Activated CD8-positive, alpha-beta T cell treated with anti-CD3 and anti-CD28 coated beads, Interleukin-2, amount 10 ng/mL, durations not matched to agents 7 days and 5 days (primary cell): ENCODE measurements at places on chromosomes 16 and 17. TPM values are rescaled to one million over a fixed set of nuclear protein-coding genes. Genes with fewer than 3 reads are reported as not detected.
A peak's percentile ranks its signal among the peaks of the same experiment; 100 is the strongest.

DNA sequence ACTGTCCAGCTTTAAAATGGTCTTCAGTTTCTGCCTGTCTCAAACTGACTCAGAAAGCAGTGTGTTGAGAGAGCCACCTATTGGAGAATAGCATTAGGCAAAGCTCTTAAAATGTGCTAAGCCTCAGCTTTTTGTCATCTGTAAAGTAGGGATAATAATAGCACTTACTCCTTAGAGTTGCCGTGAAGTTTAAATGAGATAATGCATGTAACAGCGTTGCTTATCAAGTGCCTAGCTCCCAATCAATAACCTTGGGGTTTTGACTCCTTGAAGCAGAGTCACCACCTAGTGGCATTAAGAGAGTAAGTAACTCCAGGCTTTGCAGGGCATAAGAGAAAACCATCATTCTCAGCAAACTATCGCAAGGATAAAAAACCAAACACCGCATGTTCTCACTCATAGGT, 163.3 kb downstream of the HS3ST2 start:
- H3K27me3 ChIP-seq: peaks cover 2% of the 10 kb centered on the region
- no peak overlapping the region for H3K27ac ChIP-seq
- no peak for DNase-seq
- H3K36me3 ChIP-seq: no peaks in the 10 kb centered on the region
- H3K4me3 ChIP-seq: no peak overlapping the region

DNA sequence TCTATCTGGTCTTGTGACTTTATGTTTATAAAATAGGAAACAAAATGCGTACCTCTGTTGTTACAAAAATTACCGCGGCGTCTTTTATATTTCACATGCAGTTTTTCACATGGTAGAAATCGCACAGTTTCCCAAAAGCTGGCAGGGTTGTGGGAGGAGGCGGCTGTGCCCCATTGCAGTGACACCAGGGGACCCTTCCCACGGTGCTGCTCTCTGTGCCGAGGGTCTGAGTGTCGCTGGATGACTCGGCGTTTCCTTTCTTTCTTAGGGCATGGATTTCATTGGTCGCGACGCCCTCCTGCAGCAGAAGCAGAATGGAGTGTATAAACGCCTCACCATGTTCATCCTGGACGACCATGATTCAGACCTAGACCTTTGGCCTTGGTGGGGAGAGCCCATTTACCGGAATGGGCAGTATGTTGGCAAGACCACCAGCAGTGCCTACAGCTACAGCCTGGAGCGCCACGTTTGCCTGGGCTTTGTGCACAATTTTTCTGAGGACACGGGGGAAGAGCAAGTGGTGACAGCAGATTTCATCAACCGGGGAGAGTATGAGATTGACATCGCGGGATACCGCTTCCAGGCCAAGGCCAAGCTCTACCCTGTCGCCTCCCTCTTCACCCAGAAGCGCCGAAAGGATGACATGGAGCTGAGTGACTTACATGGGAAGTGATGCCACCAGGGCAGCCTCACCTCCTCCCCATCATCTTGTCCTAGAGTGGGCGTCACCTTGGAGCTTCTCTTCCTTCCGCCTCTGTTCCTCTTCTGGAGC, 17.2 kb upstream of the CLEC18C start:
- no peak overlapping the region for H3K27ac ChIP-seq
- peaks cover 46% of the 10 kb centered on the region for H3K36me3 ChIP-seq

DNA sequence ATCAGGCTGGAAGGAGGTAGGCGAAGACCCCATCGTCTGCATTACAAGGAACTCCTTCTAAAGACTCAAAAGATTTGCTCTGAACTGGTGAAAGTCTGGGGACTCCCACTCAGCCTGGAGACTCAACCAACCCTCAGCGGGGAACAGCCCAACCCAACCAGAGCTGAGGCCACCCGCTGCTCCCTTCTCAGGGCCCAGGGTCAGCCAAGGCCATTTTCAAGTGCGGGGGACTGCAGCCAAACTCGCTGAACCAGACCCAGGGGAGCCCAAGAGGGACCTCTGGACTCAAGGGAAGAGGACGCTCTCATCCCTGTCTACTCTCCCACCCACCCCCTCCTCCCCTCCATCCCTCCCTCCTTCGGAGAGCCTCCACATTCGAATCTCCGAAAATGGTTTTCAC, 24.1 kb downstream of the XYLT1 start:
- no peak for DNase-seq
- peaks cover 68% of the 10 kb centered on the region for H3K4me1 ChIP-seq
- peak overlapping the region; percentile 28 for H3K27ac ChIP-seq
- no peak overlapping the region for H3K4me3 ChIP-seq
- H3K36me3 ChIP-seq: peaks cover 73% of the 10 kb centered on the region

DNA sequence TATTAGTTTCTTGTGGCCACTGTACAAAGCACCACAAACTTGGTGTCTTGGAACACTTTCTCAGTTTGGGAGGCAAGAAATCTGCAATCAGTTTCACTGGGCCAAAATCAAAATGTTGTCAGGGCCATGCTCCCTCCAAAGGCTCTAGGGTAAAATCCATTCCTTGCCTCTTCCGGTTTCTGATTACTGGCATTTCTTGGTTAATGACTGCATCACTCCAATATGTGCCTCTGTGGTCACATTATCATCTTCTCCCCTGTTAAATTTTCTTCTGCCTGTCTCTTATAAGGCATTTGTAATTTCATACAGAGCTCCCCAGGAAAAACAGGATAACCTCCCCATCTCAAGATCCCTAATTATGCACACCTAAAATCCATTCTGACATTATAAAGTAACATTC, 34.8 kb downstream of the ZNF287 start:
- peaks cover 30% of the 10 kb centered on the region for H3K4me1 ChIP-seq

DNA sequence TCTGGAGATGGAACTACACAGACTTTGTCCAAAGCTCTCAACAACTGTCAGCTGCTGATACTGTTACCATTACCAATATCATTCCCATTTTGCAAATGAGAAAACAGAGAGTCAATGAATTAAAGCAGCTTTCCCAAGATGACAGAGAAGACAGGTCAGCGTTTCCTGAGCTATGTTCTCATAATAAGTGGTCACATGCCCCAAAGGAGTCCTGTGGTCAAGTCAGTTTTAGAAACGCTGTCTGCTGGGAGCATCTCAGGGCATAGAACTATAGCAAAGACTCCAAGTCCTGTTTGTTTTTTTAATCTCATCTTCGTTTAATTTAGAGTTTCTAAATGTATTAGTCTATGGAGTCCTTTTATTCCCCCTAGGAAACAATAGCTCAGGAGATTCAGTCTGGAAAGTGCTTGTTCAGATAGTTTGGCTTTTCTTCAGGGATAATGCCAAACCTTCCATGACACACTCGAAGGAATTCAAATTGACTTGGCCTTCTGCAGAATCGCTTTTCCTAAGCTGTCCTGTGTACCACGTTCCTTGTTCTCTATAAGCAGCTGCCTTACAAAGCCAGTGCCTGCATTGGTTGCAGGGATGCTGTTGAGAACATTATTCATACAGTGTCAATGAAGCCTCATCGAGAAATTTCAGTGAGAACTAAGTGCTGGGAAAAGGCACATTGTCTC, 12.1 kb downstream of the CCDC42 start:
- no peaks in the 10 kb centered on the region for H3K36me3 ChIP-seq
- DNase-seq: no peak
- H3K27me3 ChIP-seq: peaks cover 5% of the 10 kb centered on the region

- no peak overlapping the region for H3K27ac ChIP-seq
- H3K4me1 ChIP-seq: peaks cover 2% of the 10 kb centered on the region
- no peak overlapping the region for H3K4me3 ChIP-seq
- peaks cover 10% of the 10 kb centered on the region for H3K36me3 ChIP-seq
- no peaks in the 10 kb centered on the region for H3K27me3 ChIP-seq
- DNase-seq: no peak
Observed at GRCh38 chr16:47600376-47600775, 139.2 kb downstream of the PHKB start.

The TEX14 gene
- 0.10 TPM for total RNA-seq

DNA sequence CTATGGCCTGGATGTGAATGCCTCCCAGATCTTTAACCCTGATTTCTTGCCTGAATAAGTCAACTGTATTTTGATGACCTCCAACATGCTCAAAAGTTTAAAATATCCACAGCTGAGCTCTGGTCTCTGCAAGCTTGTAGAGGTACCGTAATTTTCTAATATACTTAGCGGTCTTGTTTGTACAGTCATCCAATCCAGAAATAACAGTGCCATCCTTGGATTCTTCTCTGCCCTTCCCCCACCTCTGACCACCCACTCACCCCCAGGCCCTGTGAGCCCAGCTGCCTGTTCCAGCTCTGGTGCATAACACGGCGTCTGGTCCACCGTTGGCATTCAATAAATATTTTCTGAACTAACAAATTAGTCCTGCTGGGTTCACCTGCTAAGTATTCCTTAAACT, 113.1 kb downstream of the SDK2 start:
- H3K4me3 ChIP-seq: no peak overlapping the region
- peaks cover 3% of the 10 kb centered on the region for H3K4me1 ChIP-seq
- no peaks in the 10 kb centered on the region for H3K27me3 ChIP-seq
- H3K27ac ChIP-seq: no peak overlapping the region
- DNase-seq: no peak

DNA sequence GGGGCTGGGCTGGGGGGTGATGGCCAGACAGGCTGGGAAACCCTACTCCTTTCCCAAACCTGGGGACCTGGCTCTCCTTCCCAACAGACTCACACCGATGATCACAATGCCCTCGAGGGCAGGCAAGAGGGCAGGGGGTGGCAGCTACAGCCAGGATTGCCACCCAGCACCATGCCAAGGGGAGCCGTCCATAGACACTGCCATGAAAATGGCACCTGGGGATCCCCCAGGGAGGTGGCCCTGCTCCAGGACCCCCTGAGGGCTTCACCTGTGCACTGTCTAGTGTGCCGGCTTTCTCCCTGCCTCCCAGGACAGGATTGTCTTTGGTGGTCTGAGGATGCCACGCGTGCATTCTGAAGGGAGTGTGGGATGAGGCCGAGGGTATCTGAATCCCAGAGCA, 24.6 kb downstream of the RPH3AL start:
- no peak for DNase-seq
- H3K36me3 ChIP-seq: no peaks in the 10 kb centered on the region
- H3K4me3 ChIP-seq: no peak overlapping the region
- H3K4me1 ChIP-seq: peaks cover 13% of the 10 kb centered on the region
- H3K27me3 ChIP-seq: peaks cover 5% of the 10 kb centered on the region

- peaks cover 34% of the 10 kb centered on the region for H3K4me1 ChIP-seq
- DNase-seq: no peak
- no peak overlapping the region for H3K27ac ChIP-seq
- no peaks in the 10 kb centered on the region for H3K27me3 ChIP-seq
- no peak overlapping the region for H3K4me3 ChIP-seq
- peaks cover 40% of the 10 kb centered on the region for H3K36me3 ChIP-seq
Observed at GRCh38 chr16:31464781-31465260, 5.5 kb downstream of the ARMC5 start.

The NAGLU gene
- total RNA-seq: 20.5 TPM

DNA sequence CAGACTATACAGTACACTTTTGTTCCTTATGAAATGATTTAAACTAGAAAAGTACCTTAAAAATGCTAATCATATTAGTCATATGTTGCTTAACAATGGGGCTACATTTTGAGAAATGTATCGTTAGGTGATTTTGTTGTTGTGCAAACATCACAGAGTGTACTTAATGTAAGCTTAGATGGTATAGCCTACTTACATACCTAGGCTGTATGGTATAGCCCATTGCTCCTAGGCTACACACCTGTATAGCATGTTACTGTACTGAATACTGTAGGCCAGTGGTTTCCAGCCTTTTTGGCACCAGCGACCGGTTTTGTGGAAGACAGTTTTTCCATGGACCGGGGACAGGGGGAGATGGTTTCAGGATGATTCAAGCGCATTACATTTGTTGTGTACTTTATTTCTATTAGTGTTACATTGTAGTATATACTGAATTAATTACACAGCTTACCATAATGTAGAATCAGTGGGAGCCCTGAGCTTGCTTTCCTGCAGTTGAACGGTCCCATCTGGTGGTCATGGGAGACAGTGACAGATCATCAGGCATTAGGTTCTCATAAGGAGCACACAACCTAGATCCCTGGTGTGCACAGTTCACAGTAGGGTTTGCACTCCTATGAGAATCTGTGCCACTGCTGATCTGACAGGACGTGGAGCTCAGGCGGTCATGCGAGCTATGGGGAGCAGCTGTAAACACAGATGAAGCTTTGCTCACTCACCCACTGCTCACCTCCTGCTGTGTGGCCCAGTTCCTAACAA, 35.0 kb upstream of the MRC2 start:
- no peak overlapping the region for H3K4me3 ChIP-seq
- H3K27me3 ChIP-seq: no peaks in the 10 kb centered on the region
- H3K36me3 ChIP-seq: peaks cover 36% of the 10 kb centered on the region
- no peaks in the 10 kb centered on the region for H3K4me1 ChIP-seq
- no peak for DNase-seq
- H3K27ac ChIP-seq: no peak overlapping the region

The PRDM7 gene
- total RNA-seq: not detected

GRCh38 chr16:78134944-78135619, 35.6 kb downstream of the WWOX start:
- H3K4me1 ChIP-seq: peaks cover 14% of the 10 kb centered on the region
- H3K27me3 ChIP-seq: no peaks in the 10 kb centered on the region
- H3K4me3 ChIP-seq: no peak overlapping the region
- peaks cover 16% of the 10 kb centered on the region for H3K36me3 ChIP-seq
- peak; percentile 21 for DNase-seq

GRCh38 chr16:3610698-3611145, 684 bp downstream of the SLX4 start:
- peak overlapping the region; percentile 97 for H3K4me3 ChIP-seq
- H3K27me3 ChIP-seq: no peaks in the 10 kb centered on the region
- H3K4me1 ChIP-seq: peaks cover 57% of the 10 kb centered on the region
- H3K36me3 ChIP-seq: peaks cover 55% of the 10 kb centered on the region
- H3K27ac ChIP-seq: peak overlapping the region; percentile 82

DNA sequence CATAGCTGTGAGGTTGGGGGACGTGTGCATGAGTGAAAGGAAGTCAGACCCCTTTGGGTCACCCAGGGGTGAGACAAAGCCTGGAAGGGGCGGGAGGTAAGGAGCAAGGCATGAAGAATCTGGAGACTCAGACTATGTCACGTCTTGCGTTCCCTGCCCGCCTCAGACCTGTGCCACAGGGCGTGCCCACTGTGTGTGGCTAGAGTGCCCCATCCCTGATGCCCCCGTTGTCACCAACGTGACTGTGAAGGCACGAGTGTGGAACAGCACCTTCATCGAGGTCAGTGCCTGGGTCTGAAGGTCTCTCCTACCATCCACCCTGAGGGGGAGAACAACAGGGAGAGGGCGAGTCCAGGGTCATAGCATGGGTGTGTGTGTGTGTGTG, 15.1 kb upstream of the PDK2 start:
- H3K27me3 ChIP-seq: no peaks in the 10 kb centered on the region
- H3K27ac ChIP-seq: no peak overlapping the region
- no peaks in the 10 kb centered on the region for H3K4me1 ChIP-seq
- no peak overlapping the region for H3K4me3 ChIP-seq
- no peaks in the 10 kb centered on the region for H3K36me3 ChIP-seq

- peaks cover 4% of the 10 kb centered on the region for H3K4me1 ChIP-seq
- H3K27me3 ChIP-seq: no peaks in the 10 kb centered on the region
- no peak overlapping the region for H3K27ac ChIP-seq
Observed at GRCh38 chr16:24023621-24024020, 187.8 kb downstream of the PRKCB start.

DNA sequence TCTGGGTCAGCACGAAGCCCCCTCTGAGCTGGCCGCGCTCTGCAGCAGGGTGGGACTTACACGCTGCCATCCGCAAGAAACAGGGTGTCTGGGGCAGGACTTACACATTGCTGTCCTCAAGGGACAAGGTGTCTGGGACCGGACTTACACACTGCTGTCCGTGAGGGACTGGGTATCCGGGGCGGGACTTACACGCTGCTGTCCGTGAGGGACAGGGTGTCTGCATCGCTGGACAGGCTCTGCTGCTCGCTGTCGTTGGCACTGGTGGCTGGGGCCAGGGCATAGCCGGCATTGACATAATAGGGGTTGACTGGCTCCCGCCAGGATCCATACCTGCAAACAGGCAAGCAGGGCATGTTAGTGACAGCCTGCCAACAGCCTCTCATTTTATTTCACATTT, 31.4 kb downstream of the PDIA2 start:
- H3K4me1 ChIP-seq: peaks cover 19% of the 10 kb centered on the region
- no peaks in the 10 kb centered on the region for H3K27me3 ChIP-seq
- no peak for DNase-seq

The SCARF1 gene
- 4.5 TPM for total RNA-seq
